ENCODE measurements at places on chromosomes 3 and 15.
A peak's percentile ranks its signal among the peaks of the same experiment; 100 is the strongest.

DNA sequence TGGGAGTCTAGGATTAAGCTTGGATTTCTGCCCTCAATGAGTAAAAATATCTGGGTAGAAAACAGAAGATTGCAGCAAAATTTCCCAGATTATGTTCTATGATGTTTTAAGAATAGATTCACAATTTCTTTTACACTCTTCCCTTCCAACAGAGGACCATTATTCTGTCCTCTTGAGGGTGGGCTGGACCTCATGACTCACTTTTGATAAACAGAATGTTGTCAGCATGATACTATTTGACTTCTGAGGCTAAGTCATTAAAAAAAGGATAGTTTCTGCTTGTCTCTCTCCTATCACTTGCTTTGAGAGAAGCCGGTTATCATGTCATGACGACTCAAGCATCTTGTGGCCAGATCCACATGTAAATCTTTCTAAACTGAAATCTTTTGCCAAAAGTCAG is 396.2 kb upstream of the CDIN1 start:
- DNase-seq = no peak

GRCh38 chr3:170244576-170244975 is 22.4 kb downstream of the PRKCI start:
- DNase-seq = no peak

DNA sequence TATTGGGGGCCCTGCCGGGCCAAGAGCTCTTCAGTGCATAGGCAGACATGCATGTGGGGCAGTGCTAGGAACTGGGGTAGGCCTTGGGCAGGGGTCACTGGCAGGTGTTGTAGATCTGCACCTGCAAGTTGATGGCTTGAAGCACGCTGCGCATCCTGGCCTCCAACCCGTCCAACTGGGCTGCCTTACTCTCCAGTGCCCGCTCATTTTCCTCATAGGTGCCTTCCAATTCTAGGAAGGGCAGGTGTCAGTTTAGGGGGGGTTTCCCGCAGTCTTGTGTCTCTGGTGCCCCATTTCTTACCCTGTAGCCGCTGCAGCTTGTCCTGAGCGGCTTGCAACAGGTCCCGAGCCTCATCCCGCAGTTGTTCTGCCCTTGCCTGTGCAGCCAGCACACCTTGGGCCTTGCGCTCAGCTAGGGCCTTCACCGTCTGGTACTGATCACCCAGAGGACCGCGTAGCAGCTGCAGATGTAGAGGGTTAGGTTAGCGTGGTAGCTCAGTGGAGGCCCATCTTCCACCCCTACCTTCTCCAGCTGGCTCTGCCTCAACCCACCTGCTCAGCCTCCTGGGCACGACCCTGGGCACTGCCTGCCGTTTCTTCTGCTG is 611 bp upstream of the USP19 start:
- DNase-seq = no peak

DNA sequence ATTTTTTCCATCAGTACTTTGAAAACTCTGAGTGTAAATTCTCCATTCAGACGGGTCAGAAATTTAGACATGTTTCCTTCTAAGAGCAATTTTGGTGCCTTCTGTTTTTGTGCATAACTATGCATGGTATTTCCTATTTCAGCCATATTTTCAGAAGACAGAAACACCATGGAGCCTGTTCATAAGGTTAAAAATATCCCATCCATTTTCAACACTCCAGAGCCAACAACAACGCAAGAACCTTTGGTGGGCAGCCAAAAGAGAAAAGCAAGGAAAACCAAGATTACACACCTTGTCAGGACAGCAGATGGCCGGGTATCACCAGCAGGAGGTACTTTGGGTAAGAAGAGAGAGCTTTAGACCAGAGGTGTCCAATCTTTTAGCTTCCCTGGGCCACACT is 275.6 kb downstream of the BBX start:
- no peak for DNase-seq

DNA sequence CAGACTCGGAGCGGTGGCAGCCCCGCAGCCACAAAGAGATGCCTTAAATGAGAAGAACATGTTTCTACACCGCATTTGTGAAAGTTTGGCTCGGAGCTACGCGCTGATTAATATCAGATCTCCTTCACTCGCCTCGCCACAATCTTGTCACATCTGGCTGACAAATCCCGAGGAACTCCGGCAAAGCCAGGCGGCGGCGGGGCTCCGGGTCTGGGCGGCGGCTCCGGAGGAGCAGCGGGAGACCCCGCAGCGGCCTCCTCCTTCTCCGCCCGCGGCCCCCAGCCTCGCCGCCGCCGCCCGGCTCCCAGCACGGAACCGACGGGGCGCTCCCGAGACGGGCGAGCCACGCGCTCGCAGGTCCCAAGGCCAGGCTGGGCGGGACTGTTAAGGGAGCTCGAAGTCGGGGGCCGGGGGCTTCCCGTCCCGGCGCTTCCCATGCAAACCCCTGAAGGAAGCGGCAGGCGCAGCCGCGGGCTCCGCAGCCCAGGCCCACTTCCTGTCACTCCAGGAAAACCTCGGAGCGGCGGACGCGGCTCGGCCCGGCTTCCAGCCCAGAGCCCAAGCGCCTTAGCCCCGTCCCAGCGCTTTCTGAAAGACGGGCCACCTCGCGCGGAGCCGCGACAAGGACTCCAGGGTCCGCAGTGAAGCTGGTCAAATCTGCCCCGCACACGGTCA is 1.2 kb downstream of the BNC1 start:
- no peak for DNase-seq

DNA sequence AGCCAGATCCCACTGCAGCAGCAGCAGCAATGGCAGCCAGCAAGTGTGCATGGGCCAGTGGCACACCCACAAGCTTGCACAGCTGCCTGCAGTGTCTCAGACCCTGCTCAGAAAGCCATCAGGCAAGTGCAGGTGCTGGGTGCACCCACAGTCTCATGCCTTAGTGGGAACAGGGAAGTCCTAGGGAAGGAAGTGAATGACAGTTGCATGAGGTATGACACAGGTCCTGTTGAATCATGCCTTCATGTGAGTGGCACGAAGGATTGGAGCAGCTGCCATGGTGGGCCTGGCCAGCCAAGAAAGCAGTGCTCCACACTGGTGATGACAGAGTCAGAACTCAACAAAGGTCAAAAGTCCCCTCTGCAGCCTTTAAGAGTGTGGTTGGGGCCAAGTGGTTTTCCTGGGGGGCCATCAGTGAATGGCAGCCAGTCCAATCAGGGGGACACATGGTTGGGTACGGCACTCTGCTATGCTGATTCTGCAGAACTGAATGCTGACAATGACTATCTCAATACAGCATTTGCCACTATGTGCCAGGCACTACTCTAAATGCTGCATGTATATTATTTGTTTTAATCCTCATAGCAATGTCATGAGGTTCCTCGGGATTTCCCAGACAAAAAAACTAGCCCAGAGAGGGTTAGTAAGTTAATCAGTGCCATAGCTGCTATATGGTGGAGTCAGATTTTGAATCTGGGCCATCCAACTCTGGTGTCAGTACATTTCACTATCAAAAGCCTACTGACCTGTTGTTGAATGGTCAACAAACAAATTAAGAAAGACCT is 94.3 kb downstream of the AQP9 start:
- no peak for DNase-seq

DNA sequence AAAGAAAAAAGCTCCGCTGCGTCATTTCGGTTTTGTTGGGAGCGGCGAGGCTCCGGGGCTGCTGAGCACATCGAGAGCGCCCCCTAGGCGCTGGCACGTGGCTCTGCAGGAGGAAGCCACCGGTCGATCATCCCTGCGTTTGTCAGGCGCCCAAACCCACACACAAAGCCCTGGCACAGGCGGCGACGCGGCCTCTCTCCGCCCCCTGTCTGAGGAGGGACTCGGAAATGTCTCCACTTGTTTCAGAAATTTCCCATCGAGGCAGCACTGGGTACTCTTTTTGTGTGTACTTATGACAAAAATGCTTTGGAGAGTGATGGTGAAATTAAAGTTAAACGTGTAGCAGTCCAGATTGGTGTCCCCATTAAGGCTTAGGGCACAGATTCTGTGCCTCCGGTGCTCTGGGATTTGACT is 407.3 kb upstream of the ONECUT1 start:
- peak; percentile 42 for DNase-seq

GRCh38 chr3:66392966-66393332 is 107.9 kb downstream of the LRIG1 start:
- no peak for DNase-seq

- DNase-seq = no peak
Measured at GRCh38 chr3:132016061-132017041, 18.5 kb downstream of the CPNE4 start.

DNA sequence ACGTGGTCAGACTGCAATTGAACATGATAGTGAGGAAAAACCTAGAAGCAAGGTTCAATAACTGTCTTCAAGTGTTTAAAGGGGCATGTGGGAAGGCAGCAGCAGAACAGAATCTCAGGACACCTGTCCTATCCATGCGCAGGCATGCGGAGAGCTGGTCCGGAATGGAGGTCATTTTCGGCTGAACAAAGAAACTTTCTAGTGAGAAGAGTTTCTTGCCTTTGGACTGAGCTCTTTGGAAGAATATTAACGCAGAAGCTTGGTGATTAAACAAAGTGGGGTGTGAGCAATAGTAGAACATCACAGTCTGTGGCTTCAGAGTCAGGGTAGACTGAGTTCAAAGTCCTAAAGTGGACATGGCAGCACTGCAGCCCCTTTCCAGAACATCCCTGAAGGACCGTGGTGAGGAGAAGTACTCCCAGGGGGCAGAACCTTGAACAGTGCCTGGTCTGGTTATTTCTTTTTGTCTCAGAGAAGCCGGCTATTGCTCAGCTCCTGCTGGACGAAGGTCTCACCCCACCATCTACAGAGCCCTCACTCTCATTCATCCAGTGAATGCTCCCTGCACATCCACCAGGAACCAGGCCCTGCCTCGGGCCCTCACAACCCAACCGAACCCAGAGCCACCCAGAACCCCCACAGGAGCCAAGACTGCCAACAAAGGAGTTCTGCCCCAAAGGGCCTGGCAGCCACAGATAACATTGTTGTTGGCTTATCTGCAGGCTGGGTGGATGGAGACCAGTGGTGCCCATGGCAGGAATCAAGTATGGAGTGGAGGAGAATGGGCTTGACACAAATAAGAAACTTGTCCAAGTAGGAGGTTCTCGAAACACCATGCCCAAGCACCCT is 2.8 kb upstream of the SSUH2 start:
- no peak for DNase-seq

DNA sequence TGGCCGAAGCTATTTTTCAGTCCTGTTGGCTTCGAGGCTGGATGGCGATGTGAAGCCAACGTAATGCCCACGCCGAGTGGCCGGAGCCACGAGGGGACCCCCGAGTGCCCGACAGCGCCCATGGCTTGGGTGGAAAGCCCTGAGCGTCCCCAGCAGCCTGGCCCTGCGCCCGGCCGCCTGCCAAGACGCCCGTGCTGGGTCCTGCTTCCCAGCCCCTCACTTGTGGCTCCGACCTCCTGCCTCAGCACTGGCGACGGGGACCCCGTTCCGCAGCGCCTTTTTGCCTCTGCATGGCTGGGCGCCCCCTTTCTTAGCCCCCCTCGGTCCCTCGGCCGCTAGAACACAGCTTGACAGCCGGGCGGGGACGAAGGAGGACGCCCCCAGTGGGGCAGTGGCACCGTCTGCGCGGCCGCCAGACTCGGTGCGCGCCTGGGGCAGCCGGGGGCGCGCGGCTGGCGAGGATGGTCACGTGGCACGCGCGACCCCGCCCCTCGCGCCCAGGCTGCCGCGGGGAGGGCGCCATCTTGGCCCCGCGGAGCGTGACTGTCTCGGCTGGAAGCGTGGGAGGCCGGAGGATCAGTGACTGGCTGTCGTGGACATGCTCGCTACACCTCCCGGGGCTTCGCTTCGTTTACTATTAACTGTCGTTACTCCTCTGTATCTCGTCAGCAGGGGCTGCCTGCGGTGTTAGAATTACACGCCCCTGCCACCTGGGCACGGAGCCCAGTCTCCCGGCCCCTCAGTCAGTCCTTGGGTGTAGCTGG is 626 bp upstream of the GPR176 start:
- peak; percentile 37 for DNase-seq

GRCh38 chr15:59250249-59250648 is 43.6 kb downstream of the LDHAL6B start:
- no peak for DNase-seq

DNA sequence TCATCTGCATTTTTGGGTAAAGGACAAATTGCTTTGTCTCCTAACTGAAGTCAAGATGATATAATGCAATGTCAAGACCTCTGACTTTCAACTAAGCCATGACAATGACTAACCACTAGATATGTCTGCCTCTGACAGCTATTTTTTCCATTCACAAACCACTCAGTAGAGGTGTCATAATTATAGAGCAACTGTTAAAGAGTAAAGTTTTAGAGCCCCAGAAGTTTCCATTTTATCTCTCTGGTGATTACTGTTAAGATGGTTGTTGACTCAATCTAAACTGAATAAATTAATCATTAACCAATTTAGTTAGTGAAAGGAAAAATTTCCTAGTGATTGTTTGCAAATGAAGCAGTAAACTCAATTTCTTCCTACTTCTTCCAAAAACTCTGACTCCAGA is 779.9 kb downstream of the GRM7 start:
- no peak for DNase-seq

DNA sequence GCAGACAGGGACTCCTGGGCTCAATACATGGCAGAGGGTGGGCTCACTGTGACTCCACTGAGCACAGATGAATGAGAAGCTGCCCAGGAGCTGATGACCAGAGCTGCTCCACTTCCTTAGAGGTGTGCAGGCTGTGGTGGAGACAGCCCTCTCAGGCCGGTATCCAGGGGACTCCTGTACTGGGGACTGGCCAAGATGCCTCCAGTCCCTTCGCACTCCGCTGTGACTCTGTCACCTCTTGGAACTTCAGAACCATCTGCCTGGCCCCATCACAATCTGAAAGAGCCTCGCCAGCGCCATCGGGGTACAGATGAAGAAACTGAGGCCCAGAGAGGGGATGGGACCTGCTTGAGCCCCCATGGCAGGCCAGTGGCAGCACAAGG is 111.2 kb downstream of the ETFA start:
- DNase-seq = no peak

GRCh38 chr3:126300761-126301481 is 56.3 kb downstream of the KLF15 start:
- no peak for DNase-seq

DNA sequence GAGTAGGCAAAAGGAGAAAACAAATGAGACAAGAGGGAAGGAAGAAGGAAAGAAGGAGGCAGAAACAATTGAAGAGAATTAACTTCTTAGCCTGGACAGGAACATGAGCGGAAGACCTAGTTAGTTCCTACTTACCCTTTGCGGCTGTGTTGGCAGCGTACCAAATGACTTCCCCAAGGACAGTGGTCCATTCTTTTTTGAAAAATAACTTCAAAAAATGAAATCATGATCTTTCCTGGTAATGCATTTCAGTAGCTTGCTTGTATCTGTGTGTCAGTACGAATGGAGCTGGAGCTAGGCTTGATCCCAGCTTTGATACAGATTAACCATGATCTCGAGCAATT is 41.5 kb upstream of the CFAP161 start:
- no peak for DNase-seq

GRCh38 chr3:73827204-73827603 is 202.5 kb upstream of the PDZRN3 start:
- DNase-seq = no peak

GRCh38 chr3:81752604-81753003 is 8.8 kb downstream of the GBE1 start:
- no peak for DNase-seq

GRCh38 chr3:188734395-188734794 is 437.4 kb upstream of the TPRG1 start:
- DNase-seq = no peak

All from 8988T (cell line).